Muscle of leg (tissue), 16 donors: ENCODE measurements at places on chromosomes 2 and 18.

- no peak for DNase-seq
Measured at GRCh38 chr2:75153221-75153620, 46.1 kb downstream of the TACR1 start.

DNA sequence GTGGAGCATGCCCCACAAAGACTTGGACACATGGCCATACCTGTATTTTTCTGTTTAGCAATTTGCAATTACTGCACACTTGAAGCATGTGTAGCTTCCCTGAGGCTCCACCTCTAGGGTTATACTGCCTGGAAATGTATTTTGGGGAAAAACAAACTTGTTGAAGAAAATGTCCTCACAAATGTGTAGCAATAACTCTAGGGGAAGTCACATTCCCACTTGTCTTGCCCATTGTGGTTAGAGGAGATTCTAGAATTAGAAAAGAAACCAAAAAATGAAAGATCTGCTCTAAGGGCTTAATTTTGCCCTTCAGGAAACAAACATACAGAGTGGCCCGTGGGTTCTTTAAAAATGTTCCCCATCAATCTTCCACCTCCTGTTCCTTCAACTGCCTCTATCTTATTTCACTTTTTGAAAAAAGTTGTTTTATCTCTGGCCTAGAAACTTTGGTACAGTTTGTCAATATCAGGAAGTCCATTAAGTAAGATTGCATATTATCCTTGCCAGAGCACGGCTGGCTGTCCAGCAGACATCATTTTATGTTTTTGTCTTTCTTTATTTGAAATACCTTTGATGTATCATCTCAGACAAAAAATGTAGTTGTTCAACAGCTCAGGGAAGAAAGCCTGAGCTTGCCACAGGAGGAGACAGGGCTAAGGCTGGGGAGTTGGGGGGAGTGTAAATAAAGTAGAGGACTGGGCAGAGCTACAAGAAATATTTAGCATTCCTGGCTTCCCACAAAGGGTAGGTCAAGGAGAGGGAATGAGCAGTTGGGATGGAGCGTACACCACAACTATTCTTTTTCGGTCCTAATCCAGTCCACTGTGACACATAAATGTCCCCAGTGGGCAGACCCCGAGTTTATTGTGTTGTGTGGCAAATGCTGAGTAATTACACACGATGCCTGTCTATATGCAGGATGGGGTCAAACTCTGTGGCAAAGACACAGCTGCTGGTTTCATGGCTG is 96.8 kb upstream of the CDC42EP3 start:
- peak; percentile 61 for DNase-seq

DNA sequence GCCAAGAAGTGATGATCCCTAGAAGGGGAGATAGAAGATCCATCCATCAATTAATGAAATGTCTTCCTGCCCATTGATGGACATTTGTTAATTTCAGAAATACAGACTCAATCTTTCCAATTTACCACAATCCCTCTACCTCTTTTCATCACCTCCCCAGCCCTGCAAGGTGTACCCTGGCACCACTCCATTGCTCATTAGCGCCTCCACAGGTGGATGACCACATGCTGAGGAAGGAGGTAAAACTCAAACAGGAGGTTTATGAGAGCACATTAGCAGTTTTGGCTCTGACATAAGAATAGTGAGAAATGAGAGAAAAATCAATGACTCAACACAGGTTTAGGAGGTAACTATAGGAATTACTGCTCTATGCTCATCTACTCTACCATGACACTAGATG is 208.0 kb downstream of the C1D start:
- no peak for DNase-seq

GRCh38 chr18:9861933-9862332 is 23.8 kb upstream of the TXNDC2 start:
- DNase-seq: peak; percentile 34

GRCh38 chr2:36708041-36708741 is 11.7 kb downstream of the VIT start:
- DNase-seq: peak; percentile 96

- no peak for DNase-seq
Measured at GRCh38 chr18:22021701-22022100, 147.7 kb upstream of the GATA6 start.

GRCh38 chr2:128309280-128310093 is 9.2 kb downstream of the HS6ST1 start:
- DNase-seq: peak; percentile 91

- DNase-seq: no peak
Measured at GRCh38 chr2:230852113-230852512, 12.6 kb upstream of the ITM2C start.

GRCh38 chr2:178819147-178819875 is 12.1 kb upstream of the TTN start:
- DNase-seq: no peak

- DNase-seq: no peak
Measured at GRCh38 chr2:1032030-1032429, 81.4 kb downstream of the SNTG2 start.

- no peak for DNase-seq
Measured at GRCh38 chr2:42091671-42092070, 43.9 kb downstream of the PKDCC start.

DNA sequence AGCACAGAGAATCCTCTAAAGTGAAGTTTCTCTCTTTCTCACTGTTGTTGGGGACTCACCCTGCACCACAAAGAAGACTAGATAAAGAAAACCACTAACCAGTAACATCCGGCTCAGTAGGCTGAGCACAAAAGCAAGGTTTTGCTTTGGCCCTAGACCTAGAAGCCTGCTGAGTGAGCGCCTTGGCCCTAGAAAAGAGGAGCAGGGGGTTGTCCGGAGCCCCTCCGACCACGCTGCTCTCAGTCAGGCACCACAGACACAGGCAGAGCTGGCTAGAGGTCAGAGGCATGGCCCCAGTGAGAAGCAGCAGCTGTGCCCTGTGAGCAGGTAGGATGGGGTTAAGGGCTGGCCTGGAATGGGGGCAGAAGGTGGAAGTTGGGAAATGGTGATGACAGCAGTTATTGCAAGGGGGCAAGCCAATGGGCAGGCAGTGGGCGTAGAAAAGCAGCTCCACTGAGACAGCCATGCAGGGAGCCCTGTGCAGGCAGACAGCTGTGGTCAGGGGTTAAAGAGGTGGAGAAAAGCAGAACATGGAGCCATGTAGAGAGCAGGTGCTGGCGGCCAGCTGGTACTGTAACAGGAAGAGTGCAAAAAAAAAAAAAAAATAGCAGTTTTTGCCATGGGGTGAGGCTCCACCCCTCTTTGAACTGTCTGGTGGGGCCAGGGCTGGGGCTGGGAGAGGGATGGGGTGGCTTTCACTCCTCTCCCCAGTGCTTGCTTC is 36.9 kb upstream of the SLC14A1 start:
- DNase-seq: peak; percentile 39

- no peak for DNase-seq
Measured at GRCh38 chr2:232890896-232891601, 21.0 kb downstream of the SNORC start.

- no peak for DNase-seq
Measured at GRCh38 chr2:37614061-37614738, 57.2 kb downstream of the CDC42EP3 start.

DNA sequence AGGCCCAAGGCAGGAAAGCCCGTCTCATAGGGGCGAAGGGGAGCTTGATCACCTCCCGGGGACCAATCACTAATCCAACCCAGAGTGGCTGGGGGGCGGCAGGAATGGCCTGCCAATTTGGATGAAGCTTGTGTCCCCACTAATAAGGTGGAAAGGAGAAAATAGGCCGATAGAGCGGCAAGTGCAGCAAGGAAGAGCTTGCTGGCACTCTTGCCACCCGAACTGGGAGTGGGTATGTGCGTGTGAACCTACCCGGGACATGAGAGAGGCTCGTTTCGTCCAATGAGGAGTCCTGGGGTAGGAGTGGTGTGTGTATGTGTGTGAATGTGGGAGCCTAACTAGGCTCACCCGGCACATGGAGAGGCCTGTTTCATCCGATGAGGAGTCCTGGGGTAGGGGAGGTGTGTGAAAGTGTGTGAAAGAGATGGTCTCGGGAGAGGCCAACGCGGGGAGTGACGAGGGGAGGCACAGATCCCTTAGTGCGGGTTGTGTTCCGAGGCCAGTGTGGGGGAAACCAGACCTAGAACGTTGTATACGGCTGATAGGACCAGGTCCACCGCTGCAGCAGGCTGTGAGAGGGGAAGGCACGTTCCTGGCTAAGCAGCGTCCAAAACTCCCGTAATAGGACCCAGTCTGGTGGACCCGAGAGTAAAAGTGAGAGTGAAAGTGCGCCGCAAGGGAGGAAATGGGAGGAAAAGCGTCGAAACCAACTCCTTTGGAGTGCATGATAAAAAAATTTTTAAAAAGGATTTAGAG is 47.1 kb upstream of the SELENOI start:
- peak; percentile 69 for DNase-seq

GRCh38 chr2:2743164-2743571 is 412.1 kb upstream of the MYT1L start:
- DNase-seq: peak; percentile 93

- peak; percentile 50 for DNase-seq
Measured at GRCh38 chr18:48408111-48408726, 964 bp downstream of the ZBTB7C start.

GRCh38 chr2:48548840-48549239 is 18.9 kb downstream of the STON1 start:
- no peak for DNase-seq

- no peak for DNase-seq
Measured at GRCh38 chr2:231337807-231338759, 57.4 kb upstream of the B3GNT7 start.

GRCh38 chr2:174328961-174329715 is 5.6 kb upstream of the SP9 start:
- DNase-seq: no peak

- no peak for DNase-seq
Measured at GRCh38 chr2:134410006-134410405, 156.1 kb downstream of the MGAT5 start.

DNA sequence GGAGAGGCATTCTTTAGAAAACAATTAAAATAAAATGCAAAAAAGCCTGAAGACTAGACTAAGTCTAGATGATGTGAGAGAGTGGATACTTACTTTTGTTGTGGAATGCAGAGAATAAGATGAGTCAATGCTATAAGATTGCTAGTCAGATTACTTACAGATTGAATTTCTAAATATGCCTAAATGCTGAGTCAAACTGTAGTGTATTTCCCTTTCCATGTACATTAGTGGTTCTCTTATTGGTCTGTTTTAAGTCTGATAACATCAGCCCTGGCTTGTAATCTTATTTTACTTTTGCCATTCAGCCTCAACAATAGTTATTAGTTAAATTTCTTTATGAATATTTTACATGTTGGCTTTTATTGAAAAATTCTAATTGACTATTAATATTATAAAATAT is 702.7 kb downstream of the SOCS6 start:
- DNase-seq: no peak

- peak; percentile 16 for DNase-seq
Measured at GRCh38 chr2:9069543-9069942, 66.1 kb upstream of the MBOAT2 start.

DNA sequence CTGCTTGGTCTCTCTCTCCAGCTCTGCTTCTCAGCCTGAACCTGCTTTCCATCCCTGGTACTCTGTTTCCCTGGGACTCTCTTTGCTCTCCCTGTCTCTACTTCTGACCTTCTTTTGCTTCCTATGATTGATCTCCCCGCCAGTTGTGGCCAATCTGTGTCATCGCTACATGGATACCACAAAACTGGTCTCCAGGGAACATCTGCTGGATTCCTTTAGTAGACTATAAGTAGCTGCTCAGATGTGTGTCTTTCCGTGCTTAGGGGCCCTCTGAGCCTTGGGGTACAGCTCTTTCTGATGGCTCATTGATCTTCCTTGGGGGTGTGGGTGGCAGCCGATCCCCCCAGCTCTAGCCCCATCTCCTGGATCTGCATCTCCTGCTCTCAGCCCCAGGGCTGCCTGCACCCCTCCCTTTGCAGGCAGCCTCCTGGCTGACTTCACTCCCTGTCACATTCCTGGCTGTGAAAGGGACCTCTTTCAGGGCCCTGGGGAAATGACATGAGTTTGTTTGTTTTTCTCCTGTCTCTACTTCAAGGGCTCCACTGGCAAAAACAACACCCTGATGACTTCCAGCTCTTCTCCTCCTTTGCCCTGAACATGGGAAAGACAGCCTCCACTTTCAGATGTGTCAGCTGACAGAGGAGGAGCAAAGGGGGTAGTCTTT is 333.7 kb downstream of the CYP26B1 start:
- no peak for DNase-seq

GRCh38 chr2:206521612-206522011 is 78.3 kb downstream of the ADAM23 start:
- no peak for DNase-seq

GRCh38 chr18:10054366-10054765 is 140.6 kb downstream of the VAPA start:
- no peak for DNase-seq

GRCh38 chr2:50448556-50448955 is 583.4 kb downstream of the NRXN1 start:
- no peak for DNase-seq

DNA sequence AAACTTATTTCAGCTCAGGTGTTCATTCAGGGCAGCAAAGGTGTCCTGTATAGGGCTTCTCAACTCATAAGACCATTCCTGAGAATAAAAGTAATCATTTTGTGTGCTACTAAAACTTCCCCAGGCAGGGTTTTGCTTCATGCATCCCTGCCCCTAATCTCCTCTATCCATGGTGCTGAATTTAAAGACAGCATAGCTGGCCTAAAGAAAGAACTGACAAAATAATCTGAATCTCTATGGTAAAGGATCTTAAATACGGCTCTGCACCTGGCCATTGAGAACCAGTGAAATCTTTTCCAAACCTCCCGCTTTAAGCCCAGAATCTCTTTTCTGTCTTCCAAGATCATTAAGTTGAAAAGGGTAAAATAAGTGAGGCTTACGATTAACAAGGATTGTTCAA is 292.1 kb upstream of the KLHL29 start:
- DNase-seq: peak; percentile 79

GRCh38 chr2:215826376-215826775 is 187.0 kb downstream of the MREG start:
- DNase-seq: no peak

- no peak for DNase-seq
Measured at GRCh38 chr2:230925879-230926765, 1.1 kb upstream of the GPR55 start.

DNA sequence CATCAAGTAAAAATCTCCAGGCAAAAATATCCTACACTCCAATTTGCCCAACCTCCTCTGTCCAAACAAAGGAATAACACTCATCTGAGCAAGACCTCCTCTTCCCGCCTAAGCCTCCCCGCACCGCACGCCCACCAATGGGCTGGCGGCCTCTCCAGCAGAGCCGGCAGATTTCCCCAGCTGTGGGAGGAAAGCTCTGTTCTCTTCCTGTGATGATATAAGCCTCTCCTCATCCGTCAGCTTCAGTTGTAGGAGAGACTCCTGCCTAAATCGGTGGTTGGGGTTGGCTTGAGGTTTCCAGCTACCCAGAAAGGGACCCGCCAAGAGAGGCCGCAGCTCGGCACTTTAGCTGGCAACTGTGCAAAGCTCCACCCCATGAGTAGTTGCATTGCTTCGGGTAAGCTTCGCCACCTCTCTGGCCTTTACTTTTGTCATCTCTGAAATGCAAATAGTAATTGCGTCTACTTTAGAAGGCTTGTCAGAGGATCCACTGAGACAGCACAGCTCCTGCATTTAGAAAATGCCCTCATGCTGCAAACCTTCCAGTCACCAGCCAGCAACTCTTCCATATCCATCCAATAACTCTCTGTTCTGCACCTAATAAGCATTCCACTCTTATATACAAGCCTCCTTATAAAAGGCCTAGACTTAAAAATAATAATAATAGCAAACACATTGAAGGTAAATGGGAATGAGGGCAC is 146.4 kb downstream of the MYT1L start:
- DNase-seq: peak; percentile 15
